ENCODE measurements at places on chromosomes 2 and 18.
A peak's percentile ranks its signal among the peaks of the same experiment; 100 is the strongest.

DNA sequence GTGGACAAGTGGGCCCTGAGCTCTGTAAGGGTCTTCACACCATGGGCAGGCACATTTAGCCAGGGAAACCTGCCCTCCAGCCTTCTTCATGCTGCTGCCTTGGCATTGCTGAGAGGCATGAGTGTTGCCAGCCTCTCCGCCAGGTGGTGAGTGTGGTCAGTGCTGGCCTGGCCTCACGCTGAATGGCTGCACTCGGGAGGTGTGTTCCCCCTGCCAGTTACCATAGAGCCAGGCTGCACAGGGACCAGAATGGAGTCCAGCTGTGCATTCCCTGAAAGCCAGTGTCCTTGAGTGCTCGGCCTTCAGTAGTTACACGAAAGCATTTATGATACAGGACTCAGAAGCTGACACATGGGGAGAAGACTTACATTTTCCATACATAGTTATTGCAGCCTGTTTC lies 139.7 kb downstream of the ATP9B start:
- no peak for DNase-seq

GRCh38 chr2:164867779-164868397 lies 26.3 kb upstream of the COBLL1 start:
- DNase-seq = no peak

DNA sequence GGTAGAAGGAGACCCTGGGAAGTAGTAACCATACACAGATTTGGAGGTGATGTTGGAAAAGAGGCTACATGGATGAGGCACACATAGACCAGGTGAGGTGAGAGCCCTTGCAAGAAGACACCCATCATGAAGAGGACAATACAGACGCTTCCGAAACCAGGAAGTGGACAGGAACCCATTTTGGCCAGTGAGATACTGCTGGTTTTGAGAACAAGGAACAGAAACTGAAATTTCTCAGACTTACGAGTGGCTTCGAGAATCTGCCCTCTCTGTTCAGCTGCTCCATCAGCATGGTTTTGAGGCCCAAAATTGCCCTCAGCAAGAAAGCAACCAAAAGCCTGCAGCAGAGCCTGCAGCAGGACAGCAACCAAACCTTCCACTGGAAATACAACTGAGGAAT lies 479.1 kb upstream of the NRXN1 start:
- DNase-seq = no peak

- DNase-seq = no peak
Observed at GRCh38 chr18:55370936-55371335, 217.1 kb downstream of the TCF4 start.

DNA sequence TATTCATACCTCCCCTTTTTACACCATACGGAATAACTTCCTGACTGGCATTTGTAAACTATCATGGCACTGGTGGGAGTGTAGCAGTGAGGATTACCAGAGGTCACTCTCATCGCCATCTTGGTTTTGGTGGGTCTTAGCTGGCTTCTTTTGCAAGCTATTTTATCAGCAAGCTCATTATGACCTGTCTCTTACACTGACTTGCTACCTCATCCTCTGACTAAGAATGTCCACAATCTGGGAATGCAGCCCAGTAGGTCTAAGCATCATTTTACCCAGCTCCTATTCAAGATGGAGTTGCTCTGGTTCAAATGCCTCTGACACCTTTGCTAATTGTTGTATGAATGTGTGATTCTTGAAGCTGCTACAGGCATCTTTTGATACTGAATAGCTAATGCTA lies 950.8 kb upstream of the SLC39A10 start:
- no peak for DNase-seq

- DNase-seq = no peak
Observed at GRCh38 chr18:52216109-52216508, 123.9 kb upstream of the DCC start.

DNA sequence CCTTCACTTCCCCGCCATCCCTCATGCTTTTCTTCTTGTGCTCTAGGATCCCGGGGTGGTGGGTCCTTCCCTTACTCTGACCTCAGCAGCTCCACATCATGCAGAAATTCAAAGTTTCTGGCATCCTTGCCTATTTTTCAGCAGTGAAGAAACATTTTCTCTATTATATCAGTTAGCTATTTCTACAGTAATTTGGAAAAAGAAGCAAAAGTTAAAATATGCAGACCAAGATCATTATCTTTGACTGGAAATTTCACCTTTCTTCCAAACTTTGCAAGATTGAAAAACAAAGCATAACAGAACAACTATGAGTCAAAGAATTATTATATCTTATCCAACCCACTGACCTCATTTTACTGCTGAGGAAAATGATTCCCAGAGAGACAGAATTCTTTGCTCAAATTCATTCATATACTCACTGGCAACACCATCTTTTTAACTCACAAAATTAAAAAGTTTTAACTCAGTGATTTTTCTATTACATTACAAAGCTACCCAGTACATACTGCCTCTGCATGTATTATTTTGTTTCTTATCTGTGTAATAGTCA lies 40.5 kb downstream of the ANTXR1 start:
- no peak for DNase-seq

- no peak for DNase-seq
Observed at GRCh38 chr18:10421859-10422258, 32.6 kb upstream of the APCDD1 start.

DNA sequence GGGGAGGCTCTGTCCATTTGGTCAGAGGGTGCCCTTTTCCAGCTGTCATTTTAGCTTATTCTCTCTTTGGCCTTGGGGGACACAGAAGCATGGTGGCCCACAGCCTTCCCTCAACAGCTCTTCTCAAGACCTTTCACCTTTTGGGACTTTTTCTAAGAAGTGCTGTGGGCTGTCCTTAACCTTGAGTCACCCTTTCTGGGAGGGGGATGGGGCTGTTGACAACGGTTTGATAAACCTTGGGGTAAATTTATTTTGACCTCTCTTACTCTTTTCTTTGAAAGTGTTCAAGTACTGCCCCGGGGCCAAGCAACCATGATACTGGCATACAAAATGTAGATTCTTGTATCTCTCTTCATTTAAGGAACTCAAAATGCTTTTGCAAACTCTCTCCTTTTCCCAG lies 13.7 kb downstream of the IGFBP5 start:
- no peak for DNase-seq

DNA sequence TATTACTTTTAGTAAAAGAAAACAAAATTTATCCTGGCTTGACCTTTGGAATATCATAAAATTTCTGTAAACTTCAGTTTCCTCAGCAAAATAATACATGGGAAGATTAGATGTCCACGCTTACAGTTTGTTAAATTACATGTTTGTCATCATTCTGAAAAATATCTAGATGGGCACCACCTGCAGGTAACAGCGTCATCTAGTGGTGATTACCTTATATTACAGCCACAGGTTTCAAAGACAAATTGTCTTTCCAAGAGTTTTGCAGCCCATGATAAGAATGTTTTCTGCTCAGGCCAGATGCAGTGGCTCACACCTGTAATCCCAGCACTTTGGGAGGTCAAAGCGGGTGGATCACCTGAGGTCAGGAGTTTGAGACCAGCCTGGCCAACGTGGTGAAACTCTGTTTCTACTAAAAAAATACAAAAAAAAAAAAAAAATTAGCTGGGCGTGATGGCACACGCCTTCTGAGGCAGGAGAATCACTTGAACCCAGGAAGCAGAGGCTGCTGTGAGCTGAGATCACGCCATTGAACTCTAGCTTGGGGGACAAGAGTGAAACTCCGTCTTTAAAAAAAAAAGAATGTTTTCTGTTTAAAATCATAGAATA lies 96.3 kb upstream of the RASGRP3 start:
- DNase-seq = peak; percentile 2

DNA sequence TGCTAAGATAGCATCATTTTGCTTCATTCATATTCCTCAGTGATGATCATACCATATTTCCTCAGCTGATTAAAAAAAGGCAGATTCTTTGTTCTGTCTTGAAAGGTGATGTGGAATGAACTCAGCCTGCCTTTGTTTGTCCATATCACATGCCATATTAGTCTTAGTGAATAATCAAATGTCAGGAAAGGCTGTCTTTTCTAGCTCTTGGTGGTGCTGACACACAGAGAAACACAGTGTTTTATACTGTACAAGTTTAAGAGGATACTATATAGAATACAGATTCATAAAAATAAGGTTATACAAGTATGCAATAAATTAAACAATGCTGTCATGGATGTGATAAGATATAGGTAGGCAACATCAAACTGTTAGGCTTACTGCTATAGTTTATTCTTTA lies 97.1 kb upstream of the FAM98A start:
- no peak for DNase-seq

DNA sequence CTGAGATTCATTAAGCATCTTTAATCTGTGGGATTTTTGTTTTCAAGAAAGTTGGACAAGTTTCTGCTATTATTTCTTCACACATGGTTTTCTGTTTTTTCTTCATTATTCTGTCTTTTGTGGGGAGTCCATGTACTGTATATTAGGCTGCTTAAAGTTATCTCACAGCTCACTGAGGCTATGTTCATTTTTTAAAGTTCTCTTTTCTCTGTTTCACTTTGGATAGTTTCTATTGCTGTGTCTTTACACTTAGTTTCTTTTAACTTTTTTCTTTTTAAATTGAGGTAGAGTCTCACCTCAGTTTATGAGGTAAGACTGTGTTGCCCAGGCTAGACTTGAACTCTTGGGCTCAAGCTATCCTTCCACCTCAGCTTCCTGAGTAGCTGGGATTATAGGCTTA lies 8.6 kb downstream of the OSBPL6 start:
- no peak for DNase-seq

DNA sequence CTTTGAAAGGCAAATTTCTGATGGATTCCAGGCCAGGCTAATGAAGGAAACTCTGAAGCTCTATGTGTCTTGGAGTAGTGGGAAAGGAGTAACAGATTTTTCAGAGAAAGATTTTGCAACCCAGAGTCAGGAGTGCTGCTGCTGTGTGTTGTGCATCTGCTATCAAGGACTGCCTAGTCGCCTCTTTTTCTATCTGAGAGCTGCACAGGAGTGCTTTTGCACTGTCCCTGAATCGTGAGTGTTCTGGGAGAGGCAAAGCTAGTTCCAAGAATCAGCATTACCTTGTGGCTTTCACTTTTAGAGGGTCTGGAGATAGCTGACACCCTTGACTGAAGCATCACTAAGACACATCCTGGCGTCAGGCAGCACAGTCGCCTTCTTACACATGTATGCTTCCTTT lies 336.4 kb downstream of the PARD3B start:
- no peak for DNase-seq

GRCh38 chr18:22865354-22866116 lies 67.6 kb upstream of the RBBP8 start:
- DNase-seq = peak; percentile 7

DNA sequence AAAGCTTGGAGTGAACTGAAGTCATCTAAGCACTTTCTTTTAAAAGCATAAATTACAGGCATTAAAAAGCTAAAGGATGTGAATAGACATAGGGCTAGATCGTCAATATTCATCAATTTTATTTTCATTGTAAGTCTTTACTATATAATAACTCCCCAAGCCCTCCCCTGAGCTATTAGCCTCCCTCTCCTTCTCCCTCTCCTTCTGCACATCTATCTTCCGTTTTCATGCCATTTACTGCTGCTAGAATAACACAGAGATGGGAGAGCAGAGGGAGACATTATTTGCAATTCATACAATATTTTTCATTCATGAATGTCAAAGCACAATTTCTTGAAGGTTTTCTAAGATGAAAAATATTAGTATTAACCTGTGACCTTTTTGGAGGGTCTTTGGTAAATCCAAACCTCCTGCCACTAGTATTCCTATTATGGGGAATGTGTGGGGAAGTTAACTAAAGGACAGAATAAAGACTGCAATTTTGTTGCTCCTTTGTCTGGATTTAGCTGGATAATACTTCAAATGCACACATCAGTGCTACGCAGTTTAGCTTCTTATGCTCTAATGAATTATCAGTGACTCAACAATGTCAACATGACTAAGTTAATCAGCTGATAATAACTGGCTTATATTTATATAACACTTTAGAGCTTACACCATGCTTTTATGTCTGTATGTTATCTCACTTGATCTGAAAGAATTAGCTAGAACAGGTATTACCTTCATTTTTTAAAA lies 28.2 kb upstream of the MFF start:
- no peak for DNase-seq

GRCh38 chr18:45806226-45806625 lies 19.2 kb upstream of the SIGLEC15 start:
- no peak for DNase-seq

GRCh38 chr18:24678107-24678506 lies 217.7 kb downstream of the HRH4 start:
- no peak for DNase-seq

DNA sequence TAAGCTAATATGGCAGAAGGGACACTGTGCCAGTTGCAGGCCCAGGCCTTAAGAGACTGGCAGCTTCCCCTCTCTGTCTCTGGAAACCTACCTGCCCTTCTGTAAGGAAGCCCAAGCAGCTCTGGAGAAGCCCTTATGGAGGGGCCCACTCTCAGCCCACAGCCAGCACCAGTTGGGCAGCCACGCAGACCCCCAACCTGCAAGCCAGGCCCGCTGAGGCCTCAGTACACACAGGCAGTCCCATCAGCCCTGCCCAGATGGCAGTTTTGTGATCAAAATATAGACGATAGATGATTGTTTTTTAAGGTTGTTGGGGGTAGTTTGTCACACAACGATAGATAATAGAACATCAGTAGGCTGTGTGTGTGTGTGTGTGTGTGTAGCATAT lies 36.8 kb upstream of the ALPP start:
- no peak for DNase-seq

- no peak for DNase-seq
Observed at GRCh38 chr2:218003281-218003944, 618 bp upstream of the TNS1 start.

GRCh38 chr2:64179582-64180321 lies 35.5 kb upstream of the PELI1 start:
- no peak for DNase-seq

DNA sequence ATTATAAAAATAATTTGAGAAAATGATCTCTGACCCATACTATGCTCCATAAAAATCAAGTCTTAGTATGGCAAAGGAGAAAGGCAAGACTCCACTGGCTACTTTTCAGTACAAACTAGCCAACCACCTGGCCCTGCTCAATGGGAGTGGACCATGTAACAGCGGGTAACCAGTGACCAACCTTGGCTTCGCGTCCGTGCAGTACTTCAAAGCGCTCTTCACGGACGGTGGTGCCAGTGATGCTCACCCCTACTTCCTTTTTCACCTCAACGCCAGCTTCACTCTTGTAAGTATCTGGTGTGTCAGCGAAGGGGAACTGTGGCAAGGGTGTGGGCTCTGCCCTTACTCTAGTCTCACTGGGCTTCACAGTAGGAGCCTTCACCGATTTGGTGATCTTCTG lies 23.3 kb downstream of the TTN start:
- DNase-seq = no peak

GRCh38 chr2:69514406-69514805 lies 77.2 kb upstream of the NFU1 start:
- no peak for DNase-seq

Measured in NCI-H748 treated with DMSO at 0.1 percent for 48 hours (cell line).